Stimulated activated CD8-positive, alpha-beta memory T cell treated with anti-CD3 and anti-CD28 coated beads, Interleukin-2, amount 100 ng/mL, for 1 hour (primary cell): ENCODE measurements at places on chromosomes 12 and 14.

DNA sequence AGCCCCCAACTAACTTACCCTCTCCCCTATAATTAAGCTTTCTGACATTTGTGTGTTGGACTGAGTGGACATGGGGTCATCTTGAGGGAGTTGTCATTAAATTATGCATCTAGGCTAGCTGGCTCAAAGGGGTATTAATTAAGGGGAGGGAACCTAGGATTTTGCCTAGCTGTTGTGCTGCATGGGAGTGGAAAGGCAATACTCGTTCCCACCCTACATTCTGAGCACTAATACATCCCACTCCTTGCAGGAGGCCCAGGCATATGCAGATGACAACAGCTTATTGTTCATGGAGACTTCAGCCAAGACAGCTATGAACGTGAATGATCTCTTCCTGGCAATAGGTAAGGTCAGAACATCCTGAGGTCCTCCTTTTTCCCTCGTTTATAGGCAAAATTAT, 6.0 kb upstream of the SUOX start:
- no peak for DNase-seq

DNA sequence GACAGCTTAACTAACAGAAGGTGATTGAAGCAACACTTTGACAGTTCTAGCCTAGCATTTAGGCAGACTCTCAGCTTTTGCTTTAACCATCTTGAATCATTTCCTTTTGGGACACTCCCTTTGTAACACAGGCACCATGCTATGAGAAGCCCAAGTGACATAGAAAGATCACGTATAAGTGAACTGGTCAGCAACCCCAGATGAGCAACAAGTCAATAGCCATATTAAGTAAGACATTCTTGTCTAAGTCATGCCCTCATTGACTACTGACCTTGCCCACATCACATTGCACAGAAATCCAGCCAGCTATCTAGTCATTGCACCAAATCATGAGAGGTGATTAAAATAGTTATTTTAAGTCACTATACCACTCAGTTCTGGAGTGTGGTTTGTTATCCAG, 476.8 kb downstream of the TRHDE start:
- no peak for DNase-seq

DNA sequence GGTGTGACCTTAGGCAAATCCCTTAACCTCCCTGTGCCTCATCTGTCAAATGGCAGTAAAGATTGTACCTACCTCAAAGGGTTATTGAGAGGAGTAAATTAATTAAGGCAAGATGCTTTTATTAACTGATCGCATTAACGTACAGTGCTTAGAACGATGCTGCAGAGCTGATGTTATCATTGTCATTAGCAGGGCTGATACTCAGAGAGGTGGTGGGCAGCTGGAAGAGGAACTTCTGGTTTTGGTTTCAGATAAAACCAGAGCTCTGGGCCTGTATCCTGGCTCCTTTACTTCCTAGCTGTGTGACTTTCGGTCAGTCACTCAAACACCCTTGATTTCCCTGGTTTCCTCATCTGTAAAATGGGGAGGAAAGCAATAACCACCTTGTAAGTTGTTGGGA, 55.1 kb downstream of the CALM1 start:
- no peak for DNase-seq

DNA sequence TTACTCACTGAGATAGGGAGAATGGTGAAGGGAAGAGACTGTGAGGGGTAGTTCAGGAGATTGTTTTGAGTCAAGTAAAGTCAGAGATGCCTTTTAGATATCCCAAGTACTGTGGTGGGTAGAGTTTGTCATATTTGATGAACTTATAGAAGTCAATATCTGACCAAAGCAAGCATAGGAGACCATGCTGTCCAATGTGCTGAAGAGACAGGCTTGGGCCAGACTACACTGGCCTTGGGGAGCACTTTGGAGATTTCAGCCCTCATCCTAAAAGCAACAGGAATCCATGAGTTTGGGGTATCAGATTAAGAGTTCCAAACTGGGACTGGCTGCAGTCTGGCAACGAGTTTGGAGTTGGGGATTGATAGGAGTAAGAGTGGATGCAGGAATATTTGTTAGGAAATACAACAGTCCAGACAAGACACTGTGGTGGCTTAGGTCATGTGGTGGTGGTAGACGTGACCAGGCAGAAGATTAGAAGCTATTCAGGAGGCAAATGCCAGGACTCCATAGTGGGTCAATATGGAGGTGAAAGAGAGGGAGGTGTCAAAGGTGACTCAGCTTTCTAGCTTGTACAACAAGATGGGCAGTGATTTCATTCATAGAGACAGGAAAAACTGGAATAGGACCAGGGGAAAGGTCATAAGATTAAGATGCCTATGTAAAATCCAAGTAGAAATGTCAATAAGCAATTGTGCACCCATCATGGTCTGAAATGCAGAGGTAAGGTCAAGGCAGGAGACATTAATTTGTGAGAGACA, 81.9 kb downstream of the FAR2 start:
- DNase-seq = no peak

DNA sequence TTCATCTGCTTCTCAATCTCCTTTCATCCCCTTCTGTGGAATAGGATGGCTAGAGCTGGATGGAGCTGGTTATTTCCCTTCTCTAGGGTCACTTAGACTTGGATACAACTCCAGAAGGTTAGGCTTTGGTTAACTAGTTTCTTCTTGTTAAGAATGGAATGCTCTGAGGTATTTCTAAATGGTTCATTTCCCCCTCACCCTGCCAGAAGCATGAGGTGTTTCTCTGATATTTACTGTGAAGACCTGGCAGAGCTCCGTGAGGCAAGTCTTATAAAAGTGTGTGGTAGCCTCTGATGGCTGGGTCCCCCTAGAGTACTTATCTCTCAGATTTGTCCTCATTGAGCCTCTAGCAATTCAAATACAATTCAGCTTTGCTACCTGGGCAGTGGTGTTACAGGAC, 207.9 kb downstream of the SLC16A7 start:
- DNase-seq = no peak

DNA sequence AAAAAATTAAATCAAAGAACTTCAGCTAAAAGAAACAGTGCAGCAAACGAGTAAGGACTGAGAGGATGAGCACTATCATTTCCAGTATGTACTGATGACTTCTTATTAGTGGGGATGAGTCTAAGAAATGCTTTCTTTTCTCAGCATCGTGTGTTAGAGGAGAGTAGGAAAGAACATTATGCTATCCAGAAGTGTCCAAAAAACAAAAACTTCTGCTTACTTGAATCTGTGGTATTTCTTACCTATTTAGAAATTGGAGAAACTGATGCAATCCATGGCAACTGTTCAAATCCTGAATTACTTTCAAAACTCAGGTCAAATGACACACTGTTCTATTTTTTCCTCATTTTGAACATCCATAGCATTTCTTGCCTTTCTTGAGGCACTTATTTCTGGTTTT, 23.7 kb downstream of the ABCD2 start:
- DNase-seq = no peak

- DNase-seq = no peak
Observed at GRCh38 chr12:92621833-92622232, 81.0 kb upstream of the PLEKHG7 start.

- DNase-seq = no peak
Observed at GRCh38 chr12:104058802-104059201, 5.5 kb upstream of the HCFC2 start.

- DNase-seq = no peak
Observed at GRCh38 chr12:48279101-48279500, 71.6 kb downstream of the ZNF641 start.

DNA sequence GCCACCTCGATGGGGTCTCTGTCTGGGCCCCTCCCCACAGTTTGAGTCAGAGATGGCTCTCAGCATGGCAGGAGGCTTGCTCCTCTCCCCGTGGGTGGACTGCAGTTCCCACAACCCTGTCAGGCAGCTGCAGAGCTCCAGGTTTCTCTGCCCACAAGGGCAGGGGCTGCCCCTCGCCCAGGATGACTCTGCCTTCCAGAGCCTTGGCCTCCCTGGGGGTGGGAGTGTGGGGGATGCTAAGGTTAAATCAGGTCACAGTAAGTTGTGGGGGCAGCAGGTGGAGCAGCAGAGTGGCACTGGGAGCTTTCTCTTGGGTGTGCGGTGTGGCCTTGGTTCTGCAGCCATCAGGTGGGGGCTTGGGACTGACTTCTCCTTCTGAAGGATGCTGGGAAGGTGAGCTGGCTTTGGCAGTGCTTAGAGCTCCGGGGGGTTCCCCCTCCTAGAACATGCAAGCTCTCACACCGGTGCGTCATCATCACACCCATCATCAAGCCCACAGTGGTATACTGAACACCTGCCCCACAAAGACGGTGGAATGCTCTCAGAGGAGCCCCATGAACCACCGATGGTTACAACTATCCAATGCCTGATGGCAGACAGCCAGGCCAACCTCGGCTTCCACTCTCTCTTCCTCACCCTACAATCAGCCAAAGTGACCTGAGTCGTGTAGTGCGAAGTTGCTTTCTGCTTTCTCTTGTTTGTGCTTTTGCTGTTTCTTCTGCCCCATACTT, 39.7 kb downstream of the ERH start:
- DNase-seq = no peak

- DNase-seq = no peak
Observed at GRCh38 chr14:68397822-68398221, 395.0 kb downstream of the ZFP36L1 start.

DNA sequence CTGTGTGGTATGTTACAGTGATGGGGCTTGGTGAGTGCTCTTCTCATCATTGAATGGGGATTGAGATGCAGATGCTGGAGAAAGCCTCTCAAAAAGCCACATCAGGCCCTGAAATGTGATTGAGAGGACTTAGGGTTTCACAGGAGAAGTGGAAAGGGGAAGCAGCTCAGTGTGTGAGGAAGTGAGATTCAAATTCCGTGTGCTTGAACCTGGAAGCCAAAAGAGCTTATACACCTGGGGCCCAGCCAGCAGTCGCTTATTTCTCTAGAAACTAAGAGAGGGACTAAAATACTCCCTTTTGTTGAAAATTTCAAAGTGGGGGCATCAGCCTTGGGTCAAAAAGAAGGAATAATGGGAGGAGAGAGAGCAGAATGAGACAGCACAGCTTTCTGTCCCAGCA, 39.1 kb upstream of the GZMB start:
- no peak for DNase-seq

- DNase-seq = no peak
Observed at GRCh38 chr14:102665621-102666020, 73.2 kb downstream of the RCOR1 start.

DNA sequence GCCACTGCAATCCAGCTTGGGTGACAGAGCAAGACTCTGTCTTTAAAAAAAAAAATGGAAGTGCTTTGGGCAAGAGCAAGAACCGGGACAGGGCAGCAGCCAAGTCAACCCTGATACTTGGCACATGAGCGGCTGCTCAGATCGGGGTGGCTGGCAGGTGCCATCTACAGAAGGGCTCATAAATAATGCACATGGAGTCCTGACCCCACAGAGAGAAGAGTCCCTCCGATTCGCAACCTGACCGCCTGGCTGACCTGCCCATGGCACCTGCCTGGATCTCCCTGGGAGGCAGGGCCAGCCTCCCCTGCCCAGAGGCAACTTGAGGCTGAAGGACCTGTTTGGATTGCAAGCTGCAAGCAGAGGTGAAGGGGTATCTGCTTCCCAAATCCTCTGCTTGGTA, 9.6 kb upstream of the TMEM120B start:
- DNase-seq = no peak

- DNase-seq = no peak
Observed at GRCh38 chr12:101962486-101962885, 85.1 kb downstream of the DRAM1 start.

- no peak for DNase-seq
Observed at GRCh38 chr14:52013984-52014600, 24.7 kb downstream of the RTRAF start.

DNA sequence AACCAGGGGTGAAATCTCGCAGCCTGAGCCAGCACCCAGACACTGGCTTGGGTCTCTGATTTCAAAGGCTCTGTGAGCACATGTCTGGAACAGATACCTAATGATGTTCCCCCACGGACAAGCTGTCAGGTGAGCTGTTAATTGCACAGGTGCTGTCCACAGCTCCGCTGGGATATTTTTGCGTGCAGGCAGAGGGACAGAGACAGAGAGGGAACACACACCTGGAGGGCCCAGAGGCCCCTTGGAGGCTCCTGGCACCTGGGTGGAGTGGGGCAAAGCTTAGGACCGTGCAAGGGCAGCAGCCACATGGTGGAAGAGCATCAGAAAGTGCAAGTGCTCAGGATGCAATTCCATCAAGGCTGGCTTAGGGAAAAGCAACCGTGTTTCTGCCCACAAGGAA, 57.3 kb downstream of the ARL6IP4 start:
- DNase-seq = no peak

GRCh38 chr12:5262885-5263284, 169.0 kb upstream of the NTF3 start:
- no peak for DNase-seq

- no peak for DNase-seq
Observed at GRCh38 chr12:132428936-132429601, 60.9 kb upstream of the FBRSL1 start.

DNA sequence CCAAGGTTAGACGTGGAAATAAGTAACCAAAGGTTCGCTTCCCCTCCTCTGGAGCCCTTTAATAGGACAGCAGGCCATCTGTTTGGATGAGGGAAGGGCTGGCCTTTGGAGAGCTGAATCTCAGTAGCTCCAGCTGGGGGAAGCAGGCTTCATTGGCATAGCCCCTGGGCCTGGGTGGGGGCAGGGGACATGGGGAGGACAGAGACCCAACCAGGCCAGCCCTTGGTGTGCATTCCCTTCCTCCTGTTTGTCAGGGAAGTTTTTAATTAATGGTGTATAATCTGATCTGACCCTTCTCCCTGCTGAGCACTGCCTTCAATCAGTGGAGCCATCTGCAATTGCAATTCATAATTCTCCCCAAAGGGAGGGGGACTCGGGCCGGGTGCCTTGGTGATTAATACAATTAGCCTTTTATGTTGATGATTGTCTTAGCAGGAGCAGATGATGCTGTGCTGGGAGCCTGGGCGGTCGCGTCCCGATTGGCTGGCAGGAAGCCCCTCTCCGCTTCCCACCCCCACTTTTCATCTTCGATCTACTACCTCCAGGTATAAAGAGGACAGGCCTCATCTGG, 6.4 kb downstream of the AQP6 start:
- DNase-seq = no peak

- no peak for DNase-seq
Observed at GRCh38 chr14:100607611-100607956, 20.4 kb upstream of the BEGAIN start.

- no peak for DNase-seq
Observed at GRCh38 chr14:37592482-37593408, 2.3 kb downstream of the FOXA1 start.

DNA sequence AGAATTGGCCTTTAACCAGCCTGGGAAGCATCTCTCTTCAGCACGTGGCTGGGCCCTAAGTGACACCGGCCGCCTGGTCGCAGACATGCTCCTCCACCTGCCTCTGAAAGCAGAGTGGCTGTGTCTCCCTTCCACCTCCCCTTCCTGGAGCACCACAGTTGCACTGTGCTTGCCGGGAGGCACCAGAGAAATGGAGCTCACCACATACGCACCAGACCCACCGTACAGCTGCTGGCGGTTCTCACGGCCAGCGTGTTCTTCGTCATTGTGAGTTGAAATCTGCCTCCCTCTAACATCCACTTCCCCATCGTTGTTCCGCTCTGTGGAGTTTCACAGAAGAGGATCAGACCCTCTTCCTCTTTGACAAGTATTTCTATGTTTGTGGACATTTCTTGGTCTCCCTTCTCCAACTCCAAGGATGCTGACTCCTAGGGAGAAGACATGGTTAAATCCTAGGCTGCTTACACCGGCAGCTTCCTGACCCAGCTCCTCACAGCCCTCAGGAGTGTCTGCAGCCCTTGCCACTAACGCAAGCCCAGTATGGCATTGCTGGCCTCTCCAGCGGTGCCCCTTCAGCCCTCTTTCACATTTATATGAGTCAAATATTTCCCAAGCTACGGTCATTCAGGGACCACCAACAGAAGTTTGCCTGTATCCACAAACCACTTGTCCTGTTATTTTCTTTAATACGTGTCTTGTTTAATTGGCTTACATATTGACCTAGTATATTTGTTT, 11.5 kb upstream of the KRT5 start:
- no peak for DNase-seq

- DNase-seq = no peak
Observed at GRCh38 chr12:106042037-106042436, 96.7 kb downstream of the NUAK1 start.
